CD4-positive, CD25-positive, alpha-beta regulatory T cell (primary cell): ENCODE measurements at places on chromosomes 12 and 14.

GRCh38 chr12:103589517-103589916, 2.4 kb downstream of the STAB2 start:
- DNase-seq: no peak

DNA sequence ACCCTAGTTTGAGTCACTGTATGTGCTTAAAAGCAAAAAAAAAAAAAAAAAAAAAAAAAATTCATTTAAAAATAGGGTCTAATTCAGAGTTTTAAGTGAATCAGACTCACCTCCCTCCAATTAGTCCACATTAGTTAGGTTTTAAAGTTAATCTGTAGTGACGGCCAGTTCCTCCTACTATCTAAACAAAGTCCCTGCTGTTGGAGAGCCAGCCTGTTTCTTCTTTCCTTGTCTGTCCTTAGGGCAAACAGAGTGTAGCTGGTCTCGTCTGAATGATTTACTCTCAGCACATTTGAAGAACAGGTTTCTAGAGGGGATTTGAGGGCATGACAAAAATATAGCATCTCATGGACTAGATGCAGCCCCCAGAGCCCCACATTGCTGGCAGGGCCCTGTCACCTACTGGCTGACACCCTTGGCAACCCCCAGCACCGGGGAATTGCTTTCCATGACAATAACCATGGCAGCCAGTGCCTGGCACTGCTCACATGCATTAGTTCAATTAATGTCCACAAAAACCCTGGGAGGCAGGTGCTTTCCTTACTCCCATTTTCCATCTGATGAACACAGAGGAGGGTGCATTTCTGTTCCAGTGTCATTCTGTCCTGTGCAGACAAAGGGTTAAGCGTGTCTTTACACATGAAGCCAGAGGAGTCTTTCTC, 138.3 kb downstream of the PLXNC1 start:
- no peak for DNase-seq

- DNase-seq: no peak
Measured at GRCh38 chr12:92921877-92922276, 7.2 kb downstream of the EEA1 start.

DNA sequence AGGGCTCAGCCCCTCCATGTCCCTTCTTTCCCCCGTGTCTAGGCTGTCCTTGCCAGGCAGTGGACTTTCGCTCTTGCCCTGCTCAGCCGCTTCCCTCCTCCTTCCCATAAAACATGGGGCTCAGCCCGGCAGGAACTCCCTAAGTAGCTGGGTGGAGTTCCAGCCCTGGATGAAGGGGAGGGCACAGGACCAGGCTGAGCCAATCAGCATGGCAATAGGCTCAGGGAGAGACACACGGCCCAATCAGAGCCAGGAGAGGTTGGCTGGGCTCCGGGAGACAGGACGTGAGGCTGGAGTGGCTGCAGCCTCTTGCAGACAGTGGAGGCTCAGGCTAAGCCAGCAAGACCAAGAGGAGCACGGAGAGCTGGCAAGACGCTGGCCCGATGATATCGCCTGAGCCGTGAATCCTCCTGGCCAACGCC, 54.3 kb downstream of the GALNT9 start:
- no peak for DNase-seq

GRCh38 chr14:84107835-84108343, 1422.1 kb upstream of the FLRT2 start:
- no peak for DNase-seq

GRCh38 chr14:60304509-60304908, 55.5 kb downstream of the PPM1A start:
- DNase-seq: no peak

DNA sequence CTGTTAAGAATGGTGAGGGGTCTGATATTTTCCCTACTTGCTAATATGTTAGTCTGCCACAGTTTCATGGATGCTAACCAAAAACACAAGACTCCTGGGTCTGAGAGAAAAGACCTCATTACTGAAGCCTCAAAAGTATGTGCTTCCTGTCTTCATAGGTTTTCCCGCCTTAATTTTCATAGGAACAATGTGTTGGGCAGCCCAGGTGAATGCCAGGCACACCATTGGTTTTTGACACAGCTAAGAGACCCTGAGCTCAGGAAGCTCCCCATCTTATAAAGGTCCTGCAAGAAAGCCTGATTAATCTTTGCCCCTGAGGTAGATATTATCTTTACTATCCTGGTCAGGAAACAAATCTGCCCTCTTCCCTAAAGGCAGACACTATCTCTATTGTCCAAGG, 464.1 kb downstream of the MDGA2 start:
- DNase-seq: no peak

DNA sequence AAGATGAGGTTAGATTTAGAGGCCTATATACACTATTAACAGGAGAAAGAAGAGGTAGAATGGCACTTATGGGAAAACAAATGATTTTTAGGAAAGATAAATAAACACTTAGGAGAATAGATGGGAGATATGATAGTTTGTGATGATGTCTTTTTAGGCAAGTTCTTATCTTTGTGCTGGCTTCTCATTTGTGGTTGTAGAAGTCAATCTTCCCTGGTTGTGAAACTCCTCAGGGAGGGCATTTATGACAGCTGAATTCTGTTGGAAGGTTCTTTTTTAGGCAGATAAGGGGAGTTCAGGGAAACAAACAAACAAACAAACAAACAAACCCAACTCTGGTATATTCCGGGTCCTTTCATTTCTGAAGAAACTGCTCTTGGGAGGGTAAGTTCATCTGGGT, 311.8 kb downstream of the AEBP2 start:
- DNase-seq: no peak

DNA sequence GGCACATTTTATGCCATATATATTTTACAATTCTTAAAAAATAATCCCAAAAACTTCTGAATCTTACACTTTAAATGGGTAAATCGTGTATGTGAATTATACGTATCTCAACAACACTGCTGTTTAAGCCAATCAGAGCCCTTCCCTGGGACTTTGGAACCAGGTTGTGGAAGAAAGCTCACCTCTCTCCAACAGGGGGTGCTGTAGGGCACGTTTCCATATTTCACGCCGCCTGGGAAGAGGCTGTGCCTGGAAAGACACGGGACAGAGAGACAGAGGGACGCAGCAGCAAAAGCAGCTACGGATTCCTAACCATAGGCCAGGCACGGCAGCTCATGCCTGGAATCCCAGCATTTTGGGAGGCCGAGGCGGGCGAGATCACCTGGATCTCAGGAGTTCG, 29.4 kb upstream of the FBRSL1 start:
- no peak for DNase-seq

DNA sequence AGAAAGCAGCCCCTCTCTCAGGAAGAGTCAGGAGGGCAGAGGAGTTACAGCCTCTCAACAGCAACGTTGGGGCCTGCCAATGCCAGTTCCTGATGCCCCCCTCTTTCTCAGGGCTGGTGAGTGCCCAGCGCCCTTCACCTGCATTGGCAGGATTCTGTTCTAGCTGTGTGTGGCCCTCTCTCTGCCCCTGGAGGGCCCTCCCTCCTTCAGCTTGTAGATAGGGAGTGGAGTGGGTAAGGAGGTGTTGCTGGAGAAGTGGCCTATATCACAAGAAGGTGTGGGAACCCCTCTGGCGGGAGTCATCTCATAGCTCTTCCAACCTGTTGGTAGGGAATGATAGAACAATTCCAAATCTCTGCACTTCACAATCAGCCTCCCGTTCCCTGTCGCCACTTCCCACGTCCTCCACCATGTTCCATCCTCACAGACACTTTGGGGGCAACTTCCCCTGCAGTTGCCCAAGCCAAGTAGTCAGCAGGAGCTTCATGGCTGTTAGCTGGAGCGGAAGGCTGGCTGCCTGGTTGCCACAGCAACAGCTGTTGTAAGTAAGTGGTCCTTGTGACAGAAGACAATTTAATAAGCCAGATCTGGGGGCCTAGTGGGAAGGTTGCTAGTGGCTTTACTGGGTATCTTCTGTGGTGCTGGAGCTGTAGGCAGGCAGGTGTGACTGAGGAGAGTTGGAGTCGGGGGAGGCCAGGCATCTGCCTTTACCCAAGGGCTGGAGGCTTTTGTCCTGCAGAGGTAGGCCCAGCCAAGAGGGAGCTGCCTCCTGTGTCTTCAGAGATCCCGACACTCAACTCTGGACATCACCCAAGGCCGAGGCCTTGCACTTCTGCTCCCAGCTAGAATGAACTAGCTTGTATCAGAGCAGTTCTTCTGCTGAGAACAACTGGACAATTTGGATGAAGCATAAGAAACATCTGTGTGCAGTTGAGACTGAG, 38.4 kb downstream of the GALNT16 start:
- no peak for DNase-seq

- DNase-seq: no peak
Measured at GRCh38 chr12:123118497-123118896, 32.4 kb downstream of the PITPNM2 start.

DNA sequence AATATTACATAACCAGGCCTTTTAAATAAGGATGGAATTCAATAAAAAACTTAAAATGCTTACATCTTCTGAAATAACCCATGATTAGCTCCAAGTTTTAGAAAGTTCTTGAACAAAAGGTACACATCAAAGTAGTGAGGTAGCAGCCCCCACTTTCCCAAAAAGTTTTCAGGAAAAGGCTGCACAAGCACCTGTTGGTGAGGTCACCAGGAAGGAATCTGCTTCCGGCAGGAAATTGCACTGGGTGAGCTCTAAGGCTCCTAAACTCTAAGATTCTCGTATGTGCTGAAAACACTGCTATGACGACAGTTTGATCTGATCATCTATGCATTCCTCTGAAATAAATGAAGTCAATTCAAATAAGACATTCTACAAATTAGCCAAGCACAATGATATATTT, 34.3 kb upstream of the TTC7B start:
- DNase-seq: no peak

DNA sequence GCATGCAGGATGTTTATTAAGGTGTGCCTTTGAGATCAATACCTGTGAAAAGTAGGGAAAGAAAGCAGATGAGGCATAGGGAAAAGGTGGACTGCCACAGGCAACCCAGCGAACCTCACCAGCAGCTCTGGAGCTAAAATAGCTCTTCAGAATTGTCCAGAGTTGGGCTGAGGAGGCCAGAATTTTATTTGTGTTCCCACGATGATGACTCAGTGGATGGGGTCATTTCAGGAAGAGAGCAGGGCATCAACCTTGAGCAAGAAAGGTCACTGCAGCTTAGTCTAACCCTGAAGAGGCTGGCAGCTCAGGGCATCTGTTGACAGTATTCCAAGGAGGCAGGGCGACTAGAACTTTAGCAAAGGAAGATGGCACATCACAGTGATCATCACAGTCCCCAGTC, 696.1 kb downstream of the DIO2 start:
- DNase-seq: no peak

GRCh38 chr14:32478050-32478449, 149.0 kb downstream of the AKAP6 start:
- no peak for DNase-seq

DNA sequence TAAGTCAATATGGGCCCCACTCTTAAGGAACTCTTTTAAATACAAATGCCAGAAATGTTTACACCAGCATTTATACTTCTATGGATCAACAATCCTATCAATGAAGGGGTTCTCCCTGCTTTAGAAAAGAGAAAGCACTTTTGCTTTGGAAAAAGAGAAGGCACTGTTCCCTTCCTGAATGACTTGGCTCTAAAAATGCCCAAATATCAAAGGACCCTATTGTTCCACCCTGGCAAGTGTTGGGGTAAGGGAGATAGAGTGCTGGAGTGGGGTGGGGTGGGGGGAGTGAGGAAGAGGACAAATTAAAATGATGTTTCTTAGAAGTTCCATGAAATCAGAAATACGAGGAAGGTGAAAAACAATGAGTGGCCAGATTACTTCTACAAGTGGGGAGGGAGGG, 131.6 kb upstream of the GRIN2B start:
- no peak for DNase-seq

DNA sequence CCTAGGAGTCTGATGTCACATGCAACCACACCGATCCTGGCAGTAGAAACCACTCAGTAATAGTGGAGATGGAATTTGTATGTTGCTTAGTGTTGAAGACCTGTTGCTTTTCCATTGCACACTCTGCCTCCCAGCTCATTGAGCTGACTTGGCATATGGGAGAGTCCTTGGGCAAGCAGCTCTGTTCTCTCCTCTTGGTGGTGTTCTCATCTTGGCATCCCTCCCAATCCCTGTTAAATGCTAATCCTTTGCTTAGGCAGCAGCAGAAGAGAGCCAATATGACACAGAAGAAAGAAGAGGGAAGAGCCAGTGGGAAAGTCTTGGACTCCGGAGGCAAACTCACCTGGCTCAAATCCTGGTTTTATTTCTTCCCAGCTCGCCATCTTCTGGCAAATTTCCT, 178.0 kb upstream of the CAND1 start:
- no peak for DNase-seq

DNA sequence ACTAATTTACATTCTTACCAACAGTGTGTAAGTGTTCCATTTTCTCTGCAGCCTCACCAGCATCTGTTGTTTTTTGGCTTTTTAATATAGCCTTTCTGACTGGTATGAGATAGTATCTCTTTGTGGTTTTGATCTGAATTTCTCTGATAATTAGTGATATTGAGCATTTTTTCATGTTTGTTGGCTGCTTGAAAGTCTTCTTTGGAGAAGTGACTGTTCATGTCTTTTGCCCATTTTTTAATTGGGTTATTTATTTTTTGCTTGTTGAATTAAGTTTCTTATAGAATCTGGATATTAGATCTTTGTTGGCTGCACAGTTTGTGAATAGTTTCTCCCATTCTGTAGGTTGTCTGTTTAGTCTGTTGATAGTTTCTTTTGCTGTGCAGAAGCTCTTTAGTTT, 48.0 kb upstream of the OR6J1 start:
- DNase-seq: no peak

DNA sequence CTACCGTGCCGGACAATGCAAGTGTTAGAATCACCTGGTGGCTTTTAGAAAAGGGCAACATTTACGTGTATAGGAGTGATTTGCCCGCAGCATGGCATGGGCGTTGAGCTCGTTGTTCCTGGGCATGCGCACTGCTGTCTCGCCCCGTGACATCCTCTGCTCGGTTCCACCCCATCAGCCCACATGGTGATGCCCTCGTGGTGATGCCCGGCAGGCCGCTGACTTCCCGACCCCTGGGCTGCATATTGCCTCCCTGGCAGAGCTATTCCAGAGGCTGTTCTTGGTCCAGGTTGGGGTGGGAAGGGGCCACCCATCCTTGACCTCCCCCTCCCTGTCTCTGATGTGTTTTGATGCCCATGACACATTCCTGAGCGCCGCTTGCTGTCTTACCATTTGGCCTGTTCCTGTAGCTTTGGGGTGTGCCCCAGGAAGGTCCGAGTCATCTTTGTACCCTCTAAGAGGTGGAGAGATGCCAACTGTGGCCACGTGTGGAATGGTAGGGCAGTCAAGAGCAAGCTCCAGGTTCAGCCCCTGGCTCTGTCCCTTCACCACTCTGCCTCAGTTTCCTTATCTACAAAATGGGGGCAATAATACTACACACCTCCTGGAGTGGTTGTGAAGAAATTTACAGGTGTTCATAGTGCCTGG, 4.8 kb downstream of the HIP1R start:
- DNase-seq: no peak
